ENCODE measurements at places on chromosomes 4 and X. TPM values are rescaled to one million over a fixed set of nuclear protein-coding genes. Genes with fewer than 3 reads are reported as not detected.

DNA sequence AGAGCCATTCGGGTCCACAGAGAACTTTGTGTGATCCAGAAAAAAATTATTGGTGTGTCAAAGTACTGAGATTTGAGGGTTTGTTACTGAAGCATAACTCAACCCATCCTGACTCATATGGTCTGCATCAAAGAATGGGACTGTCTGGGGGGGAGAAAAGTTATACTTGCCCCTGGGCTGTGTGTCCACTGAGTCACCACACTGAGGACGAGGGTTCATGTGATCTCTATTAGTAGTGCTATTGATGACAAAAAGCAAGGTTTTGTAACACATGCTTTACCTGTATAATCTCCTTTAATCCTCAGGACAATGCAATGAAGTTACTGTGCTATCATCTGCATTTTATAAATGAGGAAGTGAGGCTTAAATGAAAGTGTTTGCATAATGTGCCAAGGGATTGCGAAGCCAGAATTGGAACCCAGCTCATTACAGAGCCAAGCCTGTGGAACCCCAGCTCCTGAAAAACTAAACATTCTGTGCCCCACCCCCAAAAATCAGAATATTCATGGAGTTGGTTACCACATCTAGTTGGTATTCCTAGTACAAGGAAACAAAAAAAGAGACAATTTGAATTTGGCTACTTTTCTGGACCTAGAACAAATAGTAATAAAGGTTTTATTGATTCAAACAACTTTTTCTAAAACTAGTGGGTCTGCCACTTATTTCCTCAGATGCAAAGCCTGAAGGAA lies 31.2 kb downstream of the CCDC149 start:
- no peak for DNase-seq

GRCh38 chr4:24070117-24070516 lies 180.3 kb upstream of the PPARGC1A start:
- DNase-seq, result peak; percentile 35

- DNase-seq, result no peak
These were observed 3.3 kb downstream of the RIPPLY1 start for GRCh38 chrX:106899841-106900240.

The UFSP2 gene
- 28.0 TPM for total RNA-seq

DNA sequence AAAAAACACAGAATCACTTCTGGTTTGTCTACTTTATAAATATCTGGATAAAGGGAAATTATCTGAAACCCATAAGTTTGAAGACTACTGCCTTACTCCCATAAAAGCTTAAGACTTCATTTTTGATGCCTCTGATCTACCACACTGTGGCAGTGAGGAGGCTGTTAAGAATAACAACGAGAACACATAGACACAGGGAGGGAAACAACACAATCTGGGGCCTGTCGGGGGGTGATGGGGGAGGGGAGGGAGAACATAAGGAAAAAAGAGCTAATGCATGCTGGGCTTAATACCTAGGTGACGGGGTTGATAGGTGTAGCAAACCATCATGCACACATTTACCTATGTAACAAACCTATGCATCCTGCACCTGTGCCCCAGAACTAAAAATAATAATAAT lies 573.7 kb downstream of the GBA3 start:
- DNase-seq, result no peak

DNA sequence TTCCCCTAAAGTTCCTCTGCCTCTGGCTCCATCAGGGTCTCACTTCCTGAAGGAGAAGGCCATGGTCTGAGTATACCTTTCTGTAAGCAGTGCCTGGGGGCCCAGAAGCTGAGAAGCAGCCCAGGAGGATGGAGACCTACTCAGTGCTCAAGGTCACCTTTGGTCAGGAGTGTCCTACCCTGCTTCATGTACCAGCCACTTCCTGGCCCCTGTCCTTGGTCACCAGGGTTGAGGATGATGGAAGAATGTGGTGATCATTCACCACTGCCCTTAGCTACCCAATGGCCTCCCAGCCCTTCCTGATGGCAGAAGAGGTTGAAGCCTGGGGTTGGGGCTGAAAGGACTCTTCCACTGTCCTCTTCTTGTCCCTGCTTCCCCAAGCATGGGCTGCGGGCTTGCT lies 9.0 kb upstream of the MFAP3L start:
- no peak for DNase-seq

GRCh38 chrX:119393144-119393543 lies 6.0 kb upstream of the SLC25A43 start:
- DNase-seq, result no peak

DNA sequence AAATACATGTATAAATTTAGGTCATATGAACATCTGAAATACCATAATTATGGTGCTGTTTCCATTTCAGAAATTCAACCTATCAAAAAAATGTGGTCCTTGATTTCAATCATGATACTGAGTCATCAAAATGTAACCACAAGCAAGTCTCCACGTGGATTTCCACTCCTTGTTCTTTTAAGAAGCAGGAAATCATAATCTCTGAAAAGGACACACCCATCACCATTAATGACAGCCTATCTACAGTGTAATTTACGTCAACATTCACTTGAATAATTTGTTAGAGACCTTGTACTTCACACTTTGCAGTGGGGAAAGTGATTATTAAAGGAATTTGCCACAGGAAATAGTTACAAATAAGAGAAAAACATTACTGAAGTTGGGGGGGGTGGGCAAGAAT lies 17.7 kb upstream of the SLC7A11 start:
- peak; percentile 61 for DNase-seq

- DNase-seq, result peak; percentile 44
These were observed 218.5 kb upstream of the ANKRD50 start for GRCh38 chr4:124931050-124931449.

GRCh38 chr4:20127626-20128025 lies 124.1 kb upstream of the SLIT2 start:
- no peak for DNase-seq

DNA sequence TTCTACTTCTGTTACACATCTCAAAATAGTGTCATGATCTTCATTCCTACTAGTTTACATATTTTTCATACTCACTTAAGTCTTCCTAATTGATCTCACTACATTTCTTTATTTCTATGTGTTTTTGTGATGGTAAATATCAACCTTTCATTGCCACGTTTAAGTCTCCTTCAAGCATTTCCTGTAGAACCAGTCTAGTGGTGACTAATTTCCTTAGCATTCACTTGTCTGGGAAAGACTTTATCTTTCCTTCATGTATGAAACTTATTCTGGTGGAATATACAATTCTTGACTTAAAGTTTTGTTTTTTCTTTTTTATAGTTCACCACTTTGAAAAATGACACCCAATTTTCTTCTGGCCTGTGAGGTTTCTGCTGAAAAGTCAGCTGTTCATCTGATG lies 181.4 kb upstream of the NEIL3 start:
- DNase-seq, result peak; percentile 57

GRCh38 chrX:2242326-2242725 lies 258.4 kb downstream of the DHRSX start:
- DNase-seq, result no peak

The TMEM35A gene
- total RNA-seq, result 5.7 TPM

DNA sequence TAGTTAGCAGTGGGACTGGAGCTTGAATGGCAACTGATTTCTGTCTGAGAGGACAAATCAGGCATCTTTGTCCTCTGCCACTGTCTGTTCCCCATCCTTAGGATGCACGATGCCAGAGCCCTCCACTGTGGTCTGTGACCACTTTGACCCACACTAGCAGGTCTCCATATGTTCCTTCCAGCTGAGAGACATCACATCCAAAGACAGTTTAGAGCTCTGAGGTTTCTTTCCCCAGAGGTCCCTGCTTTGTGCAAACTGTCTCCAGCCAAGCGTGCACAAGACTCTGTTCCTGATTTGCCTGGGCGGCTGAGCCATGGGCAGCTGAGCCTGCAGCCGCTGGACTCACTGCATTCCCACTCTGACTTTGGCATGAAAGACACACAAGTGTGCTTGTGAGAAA lies 98.0 kb downstream of the PTTG2 start:
- DNase-seq, result no peak

GRCh38 chr4:2599304-2599654 lies 62.8 kb downstream of the FAM193A start:
- no peak for DNase-seq

DNA sequence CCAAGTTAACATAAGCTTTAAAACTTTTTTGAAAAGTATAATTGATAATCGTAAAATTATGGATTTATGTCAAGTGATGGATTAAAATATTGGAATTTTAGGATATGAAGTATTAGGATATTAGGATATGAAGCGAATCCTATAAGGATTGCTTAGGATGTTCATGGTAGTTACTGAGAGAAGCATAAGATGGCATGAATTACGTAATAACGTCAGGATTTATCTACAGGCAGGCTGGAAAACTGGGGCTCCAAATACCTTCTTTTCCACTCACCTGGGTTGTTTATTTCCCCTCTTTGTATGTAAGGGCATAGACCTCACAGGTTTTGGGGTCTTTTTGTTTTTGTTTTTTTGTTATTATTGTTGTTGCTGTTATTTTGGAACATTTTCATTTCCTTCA lies 65.2 kb upstream of the TMEM33 start:
- DNase-seq, result no peak

The FDCSP gene
- total RNA-seq, result not detected

GRCh38 chr4:7301126-7301785 lies 108.9 kb downstream of the SORCS2 start:
- no peak for DNase-seq

GRCh38 chr4:123418351-123418931 lies 21.8 kb downstream of the SPRY1 start:
- peak; percentile 50 for DNase-seq

The MAGEE2 gene
- total RNA-seq, result not detected

The N4BP2 gene
- 27.9 TPM for total RNA-seq

DNA sequence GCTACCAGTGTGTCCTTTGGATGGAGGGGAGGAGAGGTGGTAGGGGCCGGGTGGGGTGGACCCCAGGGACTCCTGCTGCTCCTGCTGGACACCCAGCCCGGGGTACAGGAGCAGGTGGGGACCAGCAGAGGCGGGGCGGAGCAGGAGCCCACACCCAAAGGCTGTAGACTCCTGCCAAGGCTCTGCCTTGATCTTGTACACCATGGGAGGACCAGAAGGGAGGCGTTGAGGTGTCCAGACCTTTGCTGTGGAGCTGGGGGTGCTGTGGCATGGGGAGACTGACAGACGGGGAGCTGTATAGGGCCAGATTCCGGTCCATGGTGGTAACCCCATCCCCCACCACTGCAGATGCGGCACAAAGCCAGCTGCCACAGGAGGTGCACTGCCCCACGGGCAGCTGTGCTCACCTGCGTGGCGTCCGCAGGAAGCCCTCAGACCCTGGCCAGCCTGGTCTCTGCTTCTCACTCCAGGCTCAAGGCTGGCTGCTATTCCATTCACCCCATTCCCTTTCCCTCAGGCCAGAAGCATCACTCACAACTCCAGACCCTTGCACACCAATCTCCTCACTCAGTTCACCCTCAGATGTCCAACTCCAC lies 5.0 kb upstream of the SLC26A1 start:
- DNase-seq, result no peak

The IL13RA2 gene
- total RNA-seq, result not detected

DNA sequence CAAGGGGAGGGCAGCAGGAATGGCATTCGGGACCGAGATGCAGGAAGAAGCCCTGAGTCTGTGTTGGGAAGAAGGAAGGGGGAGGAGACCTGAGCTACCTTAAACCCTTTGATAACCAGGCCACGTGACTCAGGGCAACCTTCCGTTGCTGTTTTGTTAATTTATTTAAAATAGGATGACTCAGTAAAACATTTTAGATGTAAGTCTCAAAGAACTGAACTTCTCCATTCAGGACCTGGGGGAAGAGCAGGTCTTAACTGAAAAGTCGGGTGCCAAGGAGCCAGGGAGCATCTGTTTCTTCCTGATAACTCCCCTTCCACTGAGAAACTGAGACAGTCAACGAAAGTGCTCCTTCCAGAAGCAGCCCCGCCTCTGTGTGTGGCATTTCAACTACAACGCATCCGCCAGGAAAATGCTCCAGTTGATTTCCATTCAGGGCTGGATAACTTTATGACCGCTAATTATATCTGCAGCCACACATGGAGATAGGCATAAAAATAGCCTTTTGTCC lies 88.0 kb downstream of the IRF2 start:
- no peak for DNase-seq

DNA sequence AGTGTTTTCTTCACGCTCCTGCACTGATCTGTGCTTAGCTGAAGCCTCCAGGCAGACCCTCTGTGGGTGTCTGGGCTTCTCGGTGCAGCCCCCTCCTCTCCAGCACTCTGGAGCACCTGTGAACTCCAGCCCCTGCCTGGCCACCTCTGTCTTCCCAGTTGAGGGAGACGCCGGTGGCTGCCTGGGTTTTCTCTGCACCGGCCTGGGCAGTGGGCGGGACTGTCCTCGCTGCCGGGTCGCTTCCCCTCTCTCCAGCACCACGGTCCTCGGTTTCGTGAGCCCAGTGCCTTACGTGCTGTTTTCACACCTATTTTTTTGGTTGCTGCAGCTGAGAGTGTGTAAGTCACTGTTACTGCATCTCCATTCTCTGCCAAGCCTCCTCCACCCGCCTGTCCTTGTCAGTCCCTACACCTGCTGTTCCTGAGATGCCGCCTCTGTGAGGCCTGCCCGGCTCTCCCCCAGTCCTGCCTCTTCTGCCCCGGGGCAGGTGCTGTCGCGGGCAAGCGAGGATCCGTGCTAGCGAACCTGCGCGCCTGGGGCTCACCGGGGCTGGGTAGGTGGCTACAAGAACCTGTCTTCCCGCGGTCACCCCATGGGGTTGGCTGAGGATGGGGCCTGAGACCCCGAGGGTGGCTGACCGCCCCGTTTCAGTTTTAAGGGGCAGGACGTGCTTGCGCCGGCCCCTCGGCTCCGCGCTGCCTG lies 2.4 kb upstream of the FGFRL1 start:
- no peak for DNase-seq

The HERC6 gene
- total RNA-seq, result 11.5 TPM

- no peak for DNase-seq
These were observed 1082.0 kb downstream of the RAPGEF2 start for GRCh38 chr4:160184884-160185283.

DNA sequence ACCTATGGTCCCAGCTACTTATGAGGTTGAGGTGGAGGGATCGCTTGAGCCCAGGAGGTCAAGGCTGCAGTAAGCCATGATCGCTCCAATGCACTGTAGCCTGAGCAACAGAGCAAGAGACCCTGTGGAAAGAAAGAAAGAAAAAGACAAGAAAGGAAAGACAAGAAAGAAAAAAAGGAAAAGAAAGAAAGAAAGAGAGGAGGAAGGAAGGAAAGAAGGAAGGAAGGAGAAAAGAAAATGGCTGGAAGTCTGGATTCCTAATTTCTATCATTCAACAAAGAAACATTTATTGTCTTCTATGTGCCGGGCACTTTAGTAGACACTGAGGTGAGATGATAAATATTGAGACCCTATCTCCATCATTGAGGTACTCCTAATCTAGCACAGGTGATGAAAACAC lies 26.8 kb upstream of the BCORL1 start:
- DNase-seq, result no peak

GRCh38 chr4:163755013-163755412 lies 260.5 kb downstream of the TMA16 start:
- DNase-seq, result no peak

- no peak for DNase-seq
These were observed 54.5 kb downstream of the CD99L2 start for GRCh38 chrX:150844016-150844415.

Measured in cardiac muscle cell (in vitro differentiated cells and primary cell).